Stimulated activated CD8-positive, alpha-beta memory T cell treated with anti-CD3 and anti-CD28 coated beads, Interleukin-15, amount 100 ng/mL, for 1 hour (primary cell): ENCODE measurements at places on chromosomes 2 and 18.

- no peak for DNase-seq
Measured at GRCh38 chr2:117055499-117056375, 758.8 kb upstream of the DDX18 start.

GRCh38 chr2:72973566-72974435, 56.5 kb downstream of the EMX1 start:
- no peak for DNase-seq

DNA sequence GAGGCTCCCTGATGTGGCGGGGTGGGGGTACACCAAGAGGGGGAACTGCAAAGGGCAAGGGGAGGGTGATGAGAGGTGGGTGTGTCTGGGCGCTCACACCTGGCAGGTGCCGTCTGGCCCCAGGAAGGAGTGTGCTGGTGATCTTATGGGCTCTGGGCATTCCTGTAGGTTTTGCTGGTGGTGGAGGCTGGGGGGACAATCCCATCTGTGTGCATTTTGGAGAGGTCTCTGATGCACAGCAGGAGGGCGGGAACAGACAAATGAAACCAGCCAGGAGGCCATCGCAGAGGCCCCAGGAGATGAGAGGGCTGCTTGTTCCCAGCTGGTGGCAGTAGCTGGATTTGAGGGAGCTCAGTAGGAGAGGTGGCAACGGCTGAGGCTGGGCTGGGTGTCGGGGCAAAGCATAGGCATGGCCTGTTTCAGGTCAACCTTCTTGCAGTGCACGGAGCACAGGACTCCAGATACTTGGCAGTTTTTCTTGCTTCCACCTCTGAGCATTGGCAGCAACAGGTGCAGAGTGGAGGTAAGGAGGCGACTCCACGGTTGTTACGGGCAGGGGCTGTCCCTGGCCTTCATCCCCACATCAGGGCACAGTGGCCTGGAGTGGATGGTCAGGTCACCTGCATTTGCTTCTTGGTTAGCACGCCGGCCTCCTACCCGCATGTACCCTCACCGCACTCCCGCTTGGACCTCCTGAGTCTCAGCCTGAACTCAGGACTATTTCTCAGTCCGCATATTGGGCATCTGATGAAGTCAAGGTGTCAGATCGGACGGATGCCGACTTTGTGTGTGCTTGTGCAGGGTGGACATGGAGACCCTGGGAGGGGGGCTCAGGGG, 194.2 kb upstream of the HDAC4 start:
- DNase-seq = no peak

DNA sequence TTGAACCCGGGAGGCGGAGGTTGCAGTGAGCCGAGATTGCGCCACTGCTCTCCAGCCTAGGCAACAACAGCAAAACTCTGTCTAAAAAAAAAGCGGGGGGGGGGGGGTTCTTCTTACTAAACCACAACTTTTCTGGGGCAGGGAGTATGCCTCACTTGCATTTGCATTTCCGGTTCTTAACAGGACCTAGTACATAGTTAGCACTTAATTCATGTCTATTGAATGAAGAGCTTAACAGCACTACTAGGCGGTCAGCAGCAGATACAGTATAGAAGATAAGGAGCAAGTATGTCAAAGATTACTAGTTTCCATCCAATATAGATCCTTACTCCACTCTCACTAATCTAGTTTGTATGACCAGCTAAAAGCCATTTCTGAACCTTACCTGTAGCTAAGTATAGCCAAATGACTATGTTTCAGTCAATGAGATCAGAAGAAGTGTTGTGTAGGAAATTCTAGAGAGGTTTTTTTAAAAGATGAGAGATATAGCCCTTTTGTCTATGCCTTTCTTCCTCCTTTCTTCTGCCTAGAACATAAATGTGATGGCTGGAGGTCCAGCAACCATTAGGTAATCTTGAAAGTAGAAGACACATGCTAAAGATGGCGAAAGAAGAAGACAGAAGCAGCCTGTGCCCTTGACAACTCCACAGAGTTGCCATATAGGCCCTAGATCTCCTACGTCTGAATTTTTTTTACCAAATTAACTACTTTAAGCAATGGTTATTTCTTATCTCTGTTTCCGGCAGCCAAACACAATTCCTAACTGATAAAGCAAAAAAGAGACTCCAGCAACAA, 11.3 kb downstream of the HYCC2 start:
- DNase-seq = no peak

DNA sequence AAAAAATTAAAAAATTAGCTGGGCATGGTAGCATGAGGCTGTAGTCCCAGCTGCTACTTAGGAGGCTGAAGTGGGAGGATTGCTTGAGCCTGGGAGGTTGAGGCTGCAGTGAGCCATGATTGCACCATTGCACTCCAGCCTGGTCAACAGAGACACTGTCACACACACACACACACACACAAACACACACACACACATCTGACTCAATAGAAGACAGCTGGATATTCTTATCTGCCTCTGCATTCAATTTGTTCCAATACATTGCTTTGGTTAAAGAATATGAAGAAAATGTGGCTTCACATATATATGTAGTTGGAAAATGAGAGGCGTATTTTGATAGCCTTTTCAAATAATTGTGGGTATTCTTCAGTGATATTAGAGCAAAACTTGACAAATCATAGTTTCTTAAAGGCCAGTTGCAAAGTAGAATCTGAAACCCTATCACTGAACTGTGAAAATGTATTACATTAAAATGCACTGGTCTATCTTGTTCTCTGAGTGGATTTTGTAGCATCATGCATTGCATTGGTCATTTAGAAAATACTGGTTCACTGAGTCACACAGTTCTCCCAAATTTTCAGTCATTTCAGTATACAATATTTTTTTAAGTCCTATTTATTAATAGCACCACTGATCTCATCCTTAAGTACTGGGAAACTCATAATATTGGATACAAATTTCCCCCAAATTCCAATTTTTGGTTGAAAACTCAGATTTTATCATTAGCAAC, 140.9 kb downstream of the MCFD2 start:
- DNase-seq = no peak

GRCh38 chr2:10165282-10165681, 42.7 kb downstream of the RRM2 start:
- no peak for DNase-seq

- no peak for DNase-seq
Measured at GRCh38 chr2:180842461-180842860, 137.9 kb upstream of the UBE2E3 start.
